Renal pelvis (tissue), 12 donors: ENCODE measurements at places on chromosomes 2 and 18. TPM values are rescaled to one million over a fixed set of nuclear protein-coding genes. Genes with fewer than 3 reads are reported as not detected.

KRTCAP3 gene
- polyA plus RNA-seq, result 10.6 TPM

FAM117B gene
- 30.4 TPM for polyA plus RNA-seq

HOXD4 gene
- 68.0 TPM for polyA plus RNA-seq

WNT6 gene
- 0.36 TPM for polyA plus RNA-seq

SH3RF3 gene
- 3.8 TPM for polyA plus RNA-seq
